ENCODE measurements at places on chromosomes 2 and 18.

DNA sequence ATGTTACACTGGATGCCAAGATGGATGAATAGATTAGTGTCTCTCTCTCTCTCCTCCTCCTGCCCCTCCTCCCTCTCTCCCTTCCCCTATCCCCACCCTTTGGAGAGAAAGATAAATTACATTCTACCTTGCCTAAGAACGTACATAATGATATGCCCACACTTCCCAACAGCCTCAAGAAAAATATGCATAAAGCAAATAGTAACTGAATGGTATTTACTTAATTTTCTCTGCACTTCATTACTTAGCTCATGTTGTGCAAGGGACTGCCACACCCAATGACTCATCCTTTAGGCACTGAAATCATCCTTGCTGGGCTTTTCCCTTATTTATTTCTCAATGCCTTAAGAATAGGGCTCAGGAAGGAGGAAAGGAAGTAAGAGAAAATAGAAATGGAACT, 137.3 kb upstream of the PID1 start:
- DNase-seq, result peak; percentile 97

GRCh38 chr2:121101093-121101715, 183.8 kb downstream of the TFCP2L1 start:
- no peak for DNase-seq

DNA sequence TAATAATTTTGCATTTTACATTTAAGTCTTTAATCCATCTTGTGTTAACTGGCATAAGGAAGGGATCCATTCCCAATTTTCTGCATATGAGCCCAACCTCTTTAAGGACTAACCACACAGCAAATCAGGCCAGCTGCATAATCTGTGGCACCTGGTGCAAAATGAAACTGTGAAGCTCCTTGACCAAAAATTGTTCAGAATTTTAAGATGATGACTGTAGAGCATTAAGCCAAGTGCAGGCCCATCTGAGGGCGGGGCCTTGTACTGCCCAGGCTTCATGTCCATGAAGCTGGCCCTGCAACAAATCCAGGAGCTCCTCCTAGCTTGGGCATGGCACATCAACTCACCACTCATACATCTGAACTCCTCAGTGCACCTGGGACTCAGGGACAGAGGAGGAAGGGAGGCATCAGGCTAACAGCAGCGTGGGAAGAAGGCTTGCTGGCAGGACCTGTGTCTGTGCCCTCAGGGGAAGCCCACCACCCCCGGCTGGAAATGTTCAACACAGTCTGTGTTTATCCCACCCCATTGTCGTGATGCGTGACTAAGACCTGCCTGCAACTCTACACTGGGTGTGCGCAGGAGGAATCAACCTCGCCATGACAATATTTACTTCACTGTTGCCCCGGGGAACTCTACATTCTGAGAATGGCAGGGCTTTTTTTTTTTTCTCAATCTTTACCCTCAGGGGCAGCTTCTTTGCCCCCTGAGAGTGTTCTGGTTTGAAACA, 128.9 kb upstream of the SIX2 start:
- no peak for DNase-seq

DNA sequence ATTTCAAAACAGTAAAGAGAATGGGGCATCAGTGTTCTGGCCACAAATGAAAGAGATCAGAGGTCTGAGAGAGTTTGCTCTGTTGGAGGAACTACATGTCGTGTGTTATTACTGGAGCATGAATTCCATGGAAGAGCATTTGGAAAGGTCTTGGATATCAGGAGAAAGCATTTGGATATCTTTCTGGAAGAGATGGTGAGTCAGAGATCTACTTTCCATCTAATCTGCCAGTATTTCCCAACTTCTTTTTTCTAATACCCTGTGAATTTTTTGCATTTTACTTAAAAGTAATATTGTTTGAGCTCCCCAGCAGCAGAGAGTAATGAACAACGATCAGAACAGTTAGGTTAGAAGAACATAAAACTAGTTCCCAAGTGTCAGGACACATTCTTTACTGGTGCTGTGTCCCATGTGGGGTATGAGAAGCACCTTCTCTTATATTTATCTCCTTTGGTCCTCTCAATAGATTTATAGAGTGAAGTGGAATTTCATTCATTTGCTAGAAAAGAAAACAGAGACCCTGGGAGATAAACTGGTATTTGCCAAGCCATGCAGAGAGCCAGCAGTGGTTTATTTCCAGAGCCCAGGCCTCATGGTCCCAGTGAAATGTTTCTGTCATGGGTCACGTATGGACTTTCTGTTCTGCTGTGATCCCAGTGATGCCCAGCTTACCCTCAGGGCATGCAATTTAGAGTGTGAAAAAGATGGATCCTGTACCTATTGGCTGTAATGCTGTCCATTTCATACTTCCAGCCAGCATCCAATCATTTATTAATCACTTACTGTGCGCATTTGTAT, 130.8 kb upstream of the NT5C1B start:
- no peak for DNase-seq

DNA sequence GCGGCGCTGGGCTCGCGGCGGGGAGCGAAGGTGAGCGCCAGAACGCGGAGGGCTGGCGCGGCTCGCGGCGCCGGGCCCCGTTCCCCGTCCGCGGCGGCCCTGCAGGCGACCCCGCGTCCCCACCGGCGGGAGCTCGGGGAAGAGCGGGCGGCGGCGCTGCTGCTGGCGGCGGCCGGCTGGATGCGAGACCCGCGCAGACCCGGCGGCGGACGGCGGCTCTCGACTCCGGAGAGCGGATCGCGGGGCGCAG, 213 bp downstream of the DOK6 start:
- no peak for DNase-seq

DNA sequence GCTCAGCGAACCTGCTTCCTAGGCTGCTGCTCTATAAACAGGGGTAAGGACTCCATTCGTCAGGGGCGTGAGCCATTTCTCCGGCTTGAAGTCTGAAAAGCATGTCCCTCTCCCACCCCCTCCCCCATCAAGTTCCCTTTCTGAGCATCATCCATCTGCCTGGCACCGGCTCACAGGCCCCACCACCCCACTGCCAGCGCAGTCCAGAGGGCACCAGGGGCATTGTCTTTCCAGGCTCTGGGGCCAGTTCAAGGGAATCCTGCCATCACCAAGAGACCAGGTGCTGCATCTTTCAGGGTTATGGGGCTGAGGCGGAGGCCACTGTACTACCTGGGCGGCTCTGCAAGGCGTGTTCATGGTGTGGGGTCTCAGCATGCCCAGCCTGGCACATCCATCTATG, 64.7 kb upstream of the EDAR start:
- DNase-seq, result no peak

- peak; percentile 18 for DNase-seq
Measured at GRCh38 chr2:70003093-70003830, 41.8 kb upstream of the ASPRV1 start.

- DNase-seq, result no peak
Measured at GRCh38 chr2:71865391-71865965, 282.2 kb downstream of the CYP26B1 start.

- DNase-seq, result no peak
Measured at GRCh38 chr18:8791171-8791651, 85.9 kb downstream of the MTCL1 start.

DNA sequence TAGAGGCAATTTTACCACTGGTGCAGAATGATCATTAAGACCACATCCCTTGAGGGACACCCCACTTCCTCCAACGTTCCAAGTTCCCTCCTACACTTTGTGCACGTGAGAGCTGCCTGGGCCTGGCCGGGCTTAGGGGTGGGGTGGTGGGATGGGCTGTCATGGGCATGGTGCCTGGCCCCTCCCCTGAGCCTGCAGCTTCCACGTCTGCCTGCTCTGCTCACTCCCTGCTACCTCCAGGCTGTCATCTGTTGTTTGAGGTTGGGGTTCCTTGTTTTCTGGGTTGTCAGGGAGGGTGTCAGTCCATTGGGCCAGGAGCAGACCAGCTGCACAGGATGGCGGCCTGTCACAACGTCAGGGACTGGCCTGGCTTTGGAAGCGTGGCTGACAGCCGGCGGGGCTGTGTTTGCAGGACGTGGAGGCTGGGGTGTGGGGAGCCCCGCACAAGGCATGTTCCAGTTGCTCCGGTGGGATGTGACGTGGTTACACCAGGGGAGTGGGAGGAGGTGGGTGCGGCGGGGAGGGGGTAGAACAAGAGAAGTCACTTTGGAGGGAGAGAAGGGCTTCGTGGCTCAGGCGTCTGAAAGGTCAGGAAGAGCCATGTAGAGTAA, 72.3 kb downstream of the RTP5 start:
- no peak for DNase-seq

DNA sequence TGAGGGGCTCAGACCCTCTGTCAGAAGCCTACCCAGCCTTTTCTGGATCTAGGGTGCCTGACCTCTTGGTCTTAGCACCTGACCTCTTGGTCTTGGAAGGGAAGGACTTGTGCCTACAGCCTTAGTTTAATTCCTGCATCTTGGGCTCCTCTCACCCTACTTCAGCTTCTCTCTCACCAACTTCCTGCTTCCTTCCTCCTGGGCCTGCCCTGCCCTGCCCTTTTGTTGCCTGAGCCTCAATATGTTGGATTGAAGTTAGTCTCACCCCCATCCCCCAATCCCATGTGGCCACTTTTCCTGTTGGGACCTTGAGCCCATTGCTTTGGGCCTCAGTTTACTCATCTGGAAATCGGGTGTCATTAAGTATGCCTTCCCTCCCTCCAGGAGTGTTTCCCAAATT, 206.2 kb upstream of the SKOR2 start:
- DNase-seq, result no peak
